Pancreas (tissue), 10 donors: ENCODE measurements at places on chromosomes 13 and 19. TPM values are rescaled to one million over a fixed set of nuclear protein-coding genes. Genes with fewer than 3 reads are reported as not detected.

HIPK4 gene
- 0.06 TPM for total RNA-seq

CAPN12 gene
- total RNA-seq: 6.2 TPM

ZNF681 gene
- total RNA-seq: 1.4 TPM

CYP2F1 gene
- not detected for total RNA-seq

GRCh38 chr13:110506859-110507566, 54.5 kb downstream of the RAB20 start:
- peak overlapping the region; percentile 62 for H3K27ac ChIP-seq
- peak; percentile 92 for DNase-seq
- H3K36me3 ChIP-seq: no peaks in the 10 kb centered on the region
- H3K4me3 ChIP-seq: no peak overlapping the region
- H3K27me3 ChIP-seq: no peaks in the 10 kb centered on the region

- no peak overlapping the region for H3K27ac ChIP-seq
- no peak overlapping the region for H3K4me3 ChIP-seq
- H3K4me1 ChIP-seq: no peaks in the 10 kb centered on the region
- H3K36me3 ChIP-seq: no peaks in the 10 kb centered on the region
- no peaks in the 10 kb centered on the region for H3K27me3 ChIP-seq
Measured at GRCh38 chr19:31286491-31286890, 62.7 kb downstream of the TSHZ3 start.

GRCh38 chr13:94464771-94465170, 14.7 kb downstream of the DCT start:
- H3K36me3 ChIP-seq: no peaks in the 10 kb centered on the region
- no peak for DNase-seq
- no peak overlapping the region for H3K4me3 ChIP-seq
- no peaks in the 10 kb centered on the region for H3K27me3 ChIP-seq
- H3K27ac ChIP-seq: no peak overlapping the region
- H3K4me1 ChIP-seq: no peaks in the 10 kb centered on the region

DNA sequence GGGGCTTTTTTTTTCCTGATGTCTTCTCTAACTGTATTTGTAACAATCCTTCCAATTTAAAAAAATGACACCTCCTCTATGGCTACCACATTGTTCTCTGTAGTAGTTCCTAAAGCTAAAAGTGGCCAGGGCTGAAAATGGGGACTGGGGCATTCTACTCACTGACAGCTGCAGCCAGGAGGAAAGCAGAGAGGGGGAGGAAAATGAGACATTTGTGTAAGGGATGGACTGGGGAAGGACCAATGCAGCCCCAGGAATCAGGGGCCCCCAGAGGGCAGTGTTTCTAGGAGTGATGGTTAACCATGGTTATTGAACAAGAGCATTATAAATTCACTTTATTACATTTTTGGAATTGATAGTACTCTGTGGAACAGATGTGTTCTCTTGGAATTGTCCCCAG, 34.3 kb upstream of the C1QTNF9 start:
- no peak overlapping the region for H3K4me3 ChIP-seq
- peaks cover 16% of the 10 kb centered on the region for H3K4me1 ChIP-seq
- H3K36me3 ChIP-seq: no peaks in the 10 kb centered on the region
- no peak overlapping the region for H3K27ac ChIP-seq

- no peak overlapping the region for H3K4me3 ChIP-seq
- no peak for DNase-seq
- H3K4me1 ChIP-seq: no peaks in the 10 kb centered on the region
- no peaks in the 10 kb centered on the region for H3K27me3 ChIP-seq
- no peaks in the 10 kb centered on the region for H3K36me3 ChIP-seq
Measured at GRCh38 chr13:89153941-89154340, 1482.8 kb downstream of the SLITRK5 start.

DNA sequence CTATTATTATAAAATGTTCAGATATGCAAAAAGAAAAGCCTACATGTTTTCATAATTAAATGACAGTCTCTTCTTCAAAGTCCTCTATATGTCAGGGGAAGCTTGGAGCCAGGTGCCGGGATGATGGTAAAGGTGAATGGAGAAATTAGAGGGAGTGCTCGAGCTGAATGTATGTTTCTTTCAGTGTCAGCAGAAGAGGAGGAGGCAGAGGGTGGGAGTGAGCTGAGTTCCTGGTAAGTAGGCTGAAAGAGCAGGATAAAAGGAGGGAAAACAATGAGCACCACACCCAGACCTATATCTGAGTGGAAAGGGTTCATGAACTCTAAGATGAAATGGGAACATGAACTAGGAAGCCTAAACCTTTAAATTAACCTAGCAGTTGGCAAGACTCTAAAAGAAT, 307.6 kb upstream of the NBEA start:
- no peak overlapping the region for H3K27ac ChIP-seq
- no peaks in the 10 kb centered on the region for H3K4me1 ChIP-seq
- no peak overlapping the region for H3K4me3 ChIP-seq
- no peak for DNase-seq
- H3K36me3 ChIP-seq: no peaks in the 10 kb centered on the region
- H3K27me3 ChIP-seq: no peaks in the 10 kb centered on the region

DNA sequence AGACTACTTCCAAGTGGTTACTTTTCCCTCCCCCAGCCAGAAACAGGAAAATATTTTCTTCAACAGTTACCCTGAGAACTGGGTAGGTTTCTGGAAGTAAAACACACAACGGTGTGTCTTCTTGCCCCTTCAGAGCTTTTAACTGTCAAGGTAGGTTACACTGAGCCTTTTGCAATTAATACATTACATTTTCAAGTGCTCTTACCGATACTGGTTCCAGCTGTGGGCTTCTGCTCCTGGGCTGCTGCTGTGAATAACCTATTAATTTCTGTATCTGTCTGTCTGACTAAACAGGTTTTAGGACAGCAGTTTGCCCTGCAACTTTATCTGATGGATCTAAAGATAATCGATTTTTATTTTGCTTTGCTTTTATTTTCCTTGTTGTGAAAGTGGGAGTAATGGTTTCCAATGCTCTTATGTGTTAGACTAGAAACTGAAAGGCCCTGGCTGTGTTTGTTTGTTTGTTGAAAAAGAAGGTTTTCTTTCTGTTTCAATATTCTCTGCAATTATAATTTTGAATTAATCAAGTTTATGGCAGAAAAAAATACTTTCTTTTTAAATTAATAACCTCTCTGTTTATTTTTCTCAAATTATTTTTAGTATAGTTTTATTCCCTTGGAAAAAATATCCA, 196.7 kb upstream of the SLITRK6 start:
- H3K4me3 ChIP-seq: no peak overlapping the region
- no peaks in the 10 kb centered on the region for H3K27me3 ChIP-seq
- no peaks in the 10 kb centered on the region for H3K4me1 ChIP-seq
- DNase-seq: no peak
- H3K36me3 ChIP-seq: no peaks in the 10 kb centered on the region

DNA sequence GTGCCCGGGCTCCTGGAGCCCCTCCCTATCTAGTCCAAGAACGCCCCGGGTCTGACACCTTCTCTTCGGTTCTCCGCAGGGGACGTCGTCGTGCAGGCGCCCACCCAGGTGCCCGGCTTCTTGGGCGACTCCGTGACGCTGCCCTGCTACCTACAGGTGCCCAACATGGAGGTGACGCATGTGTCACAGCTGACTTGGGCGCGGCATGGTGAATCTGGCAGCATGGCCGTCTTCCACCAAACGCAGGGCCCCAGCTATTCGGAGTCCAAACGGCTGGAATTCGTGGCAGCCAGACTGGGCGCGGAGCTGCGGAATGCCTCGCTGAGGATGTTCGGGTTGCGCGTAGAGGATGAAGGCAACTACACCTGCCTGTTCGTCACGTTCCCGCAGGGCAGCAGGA, 3.4 kb downstream of the PVR start:
- no peak for DNase-seq
- H3K27ac ChIP-seq: no peak overlapping the region
- H3K4me3 ChIP-seq: no peak overlapping the region
- H3K4me1 ChIP-seq: no peaks in the 10 kb centered on the region
- H3K36me3 ChIP-seq: peaks cover 23% of the 10 kb centered on the region
- no peaks in the 10 kb centered on the region for H3K27me3 ChIP-seq
